ENCODE measurements at places on chromosomes 1 and 21.

DNA sequence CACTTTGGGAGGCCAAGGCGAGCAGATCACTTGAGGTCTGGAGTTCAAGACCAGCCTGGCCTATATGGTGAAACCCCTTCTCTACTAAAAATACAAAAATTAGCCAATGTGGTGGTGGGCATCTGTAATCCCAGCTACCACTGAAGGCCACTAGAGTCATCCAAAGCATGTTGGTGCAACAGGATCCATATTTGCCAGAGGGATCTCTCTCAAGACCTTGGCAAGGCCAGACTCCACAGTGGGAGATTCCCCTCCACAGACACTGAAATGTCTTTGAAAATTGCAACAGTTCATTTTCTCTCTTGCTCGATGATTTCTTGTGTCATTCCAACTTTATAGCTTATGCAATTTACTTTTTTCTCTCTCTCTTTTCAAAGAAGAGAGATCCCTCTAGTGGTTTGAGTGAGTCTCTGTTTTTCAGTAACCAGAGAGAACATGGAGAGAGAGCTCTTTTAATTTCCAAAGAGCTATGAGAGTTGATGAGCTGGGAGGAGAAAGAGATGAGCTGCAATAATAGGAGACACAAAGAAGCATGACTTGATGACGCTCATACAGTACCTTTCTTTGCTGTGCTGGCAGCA is 176.8 kb upstream of the USP25 start:
- DNase-seq = peak; percentile 31

GRCh38 chr1:198649968-198650338 is 11.1 kb downstream of the PTPRC start:
- peak; percentile 61 for DNase-seq

DNA sequence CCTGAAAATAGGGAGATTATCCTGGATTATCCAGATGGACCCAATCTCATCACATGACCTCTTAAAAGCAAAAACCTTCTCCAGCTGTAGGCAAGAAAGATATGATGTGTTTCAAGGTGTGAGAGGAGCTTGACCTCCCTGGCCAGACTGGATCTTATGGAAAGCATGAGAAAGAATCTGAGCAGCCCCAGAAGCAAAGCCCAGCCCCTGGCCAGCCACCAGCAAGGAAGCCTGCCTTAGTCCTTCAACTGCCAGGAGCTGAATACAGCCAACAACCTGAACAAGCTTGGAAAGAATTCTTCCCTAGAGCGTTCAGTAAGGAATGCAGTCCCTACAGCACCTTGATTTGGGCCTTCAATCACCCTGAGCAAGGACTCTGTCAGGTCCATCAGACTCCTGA is 375.0 kb upstream of the CHRM3 start:
- DNase-seq = no peak

GRCh38 chr1:973459-974292 is 7.4 kb downstream of the PLEKHN1 start:
- DNase-seq = no peak

DNA sequence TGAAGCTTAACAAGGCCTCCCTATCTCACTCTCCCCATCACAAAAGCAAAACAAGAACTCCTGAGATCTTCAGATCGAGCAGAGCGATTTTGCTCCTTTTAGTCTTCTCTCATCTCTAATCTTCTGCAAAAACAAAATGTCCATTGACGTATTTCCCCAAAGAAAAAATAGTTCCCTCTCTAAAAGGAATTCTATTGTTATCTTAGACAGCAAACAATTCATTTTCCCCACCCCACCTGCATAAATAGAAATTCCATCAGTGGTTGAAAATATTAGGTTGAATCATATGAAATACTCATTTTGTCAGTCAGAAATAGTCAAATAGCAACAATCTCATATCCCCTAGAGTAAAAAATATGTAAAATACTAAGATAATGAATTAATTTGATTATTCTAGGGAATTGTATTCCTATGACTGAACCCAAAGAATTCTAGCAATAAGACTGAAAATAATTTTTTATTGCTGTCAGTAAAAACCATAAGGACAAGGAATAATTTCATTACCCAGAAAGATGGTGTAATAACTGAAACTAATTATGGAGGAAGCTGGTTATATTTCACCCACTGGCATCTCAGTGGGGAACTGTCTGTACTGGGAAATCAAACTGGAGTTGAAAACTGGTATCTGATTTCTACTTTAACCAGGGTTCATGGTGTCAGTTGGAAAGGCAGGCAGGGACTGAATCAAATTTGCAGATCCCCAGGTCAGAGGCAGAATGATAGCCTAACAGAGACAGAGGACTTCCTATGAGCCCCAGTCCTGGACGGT is 51.3 kb downstream of the RHOU start:
- DNase-seq = no peak

DNA sequence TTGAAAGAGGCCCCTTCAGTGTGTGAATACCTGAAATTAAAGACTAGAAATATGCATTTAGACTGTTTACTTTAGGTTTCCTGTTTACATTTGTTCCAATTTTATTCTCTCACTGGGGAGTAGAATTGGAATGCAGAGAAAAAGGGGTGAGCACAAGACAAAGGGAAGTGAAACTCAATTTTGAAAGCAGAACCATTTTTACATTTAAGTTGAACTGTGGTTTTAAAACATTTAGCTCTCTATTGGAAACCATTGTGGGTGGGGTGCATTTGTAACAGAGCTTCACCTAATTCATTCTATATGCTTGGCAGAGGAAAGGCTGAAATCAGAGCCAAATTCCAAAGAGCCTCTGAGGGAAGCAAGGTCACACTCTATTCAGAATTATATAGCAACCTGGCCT is 235.3 kb upstream of the C1orf105 start:
- no peak for DNase-seq
